Activated T-helper 2 cell treated with anti-CD3 and anti-CD28 coated beads, Interferon-gamma antibody, Interleukin-2, Interleukin-4, amounts not matched to agents 10 μg/mL and 5 μg/mL and 100 μg/mL, durations not matched to agents 14 hours and 24 hours and 36 hours (primary cell): ENCODE measurements at places on chromosomes 3 and 15.

GRCh38 chr3:124887177-124887931 lies at the start of gene ITGB5:
TSS of gene ITGB5 (minus strand) at chr3:124887365. CDS start at chr3:124887000, 365 bp downstream.
- no peak for DNase-seq

GRCh38 chr3:172148702-172149565 lies 109.6 kb downstream of the FNDC3B start:
- no peak for DNase-seq

DNA sequence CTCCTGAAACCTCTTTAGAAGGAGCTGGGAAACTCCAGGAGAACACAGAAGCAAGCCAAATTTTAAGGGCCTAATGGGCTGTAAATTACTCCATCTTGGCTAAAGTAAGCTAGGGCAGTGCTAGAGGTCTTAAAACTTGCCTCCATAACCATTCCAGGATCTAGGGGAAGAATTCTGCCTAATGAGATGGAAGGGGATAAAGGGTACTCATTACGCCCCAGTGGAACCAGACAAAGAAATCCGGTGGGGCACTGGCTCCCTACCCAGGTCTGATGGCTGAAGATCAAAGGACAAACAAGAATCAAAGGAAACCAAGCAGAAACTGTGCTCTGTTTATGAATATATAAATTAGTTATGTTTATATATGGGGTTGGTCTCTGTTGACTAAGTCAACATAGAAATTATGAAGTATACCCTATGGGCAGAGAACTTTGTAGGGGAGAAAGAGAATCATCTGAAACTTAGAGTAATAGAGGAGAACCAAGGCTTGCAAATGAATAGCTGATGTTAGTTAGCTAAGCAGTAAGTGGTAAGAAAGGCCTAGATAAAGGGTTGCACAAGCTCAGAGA lies 57.8 kb downstream of the NCEH1 start:
- no peak for DNase-seq

- DNase-seq, result no peak
These were observed 929.0 kb downstream of the MCTP2 start for GRCh38 chr15:95160316-95160715.

DNA sequence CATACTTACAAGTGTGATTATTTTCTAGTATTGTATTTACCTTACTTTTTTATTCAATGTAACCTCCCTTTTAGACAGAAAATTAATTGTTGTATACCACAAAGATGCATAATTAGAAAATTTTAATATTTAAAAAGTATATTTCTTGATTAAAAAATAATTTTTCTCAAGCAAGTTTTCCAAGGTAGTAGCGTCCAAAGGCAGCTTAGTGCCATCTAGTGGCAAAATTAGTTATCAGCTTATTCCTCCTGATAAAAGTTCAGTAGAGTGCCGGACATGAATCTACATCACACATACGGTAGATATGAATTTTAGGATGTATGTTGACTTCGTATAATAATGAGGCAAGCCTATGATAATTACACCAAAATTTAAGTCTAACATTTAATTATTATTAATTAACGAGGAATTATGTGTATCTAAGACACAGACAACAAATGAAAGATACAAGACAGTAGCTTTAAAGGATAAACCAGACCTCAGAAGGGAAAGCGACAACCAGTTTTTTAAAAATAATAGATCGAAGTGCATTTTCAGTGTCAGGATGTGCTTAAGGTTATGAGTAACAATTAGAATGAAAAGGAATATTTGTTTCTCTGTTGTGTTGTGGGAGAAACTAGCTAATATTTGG lies 405.9 kb downstream of the ROBO1 start:
- no peak for DNase-seq

DNA sequence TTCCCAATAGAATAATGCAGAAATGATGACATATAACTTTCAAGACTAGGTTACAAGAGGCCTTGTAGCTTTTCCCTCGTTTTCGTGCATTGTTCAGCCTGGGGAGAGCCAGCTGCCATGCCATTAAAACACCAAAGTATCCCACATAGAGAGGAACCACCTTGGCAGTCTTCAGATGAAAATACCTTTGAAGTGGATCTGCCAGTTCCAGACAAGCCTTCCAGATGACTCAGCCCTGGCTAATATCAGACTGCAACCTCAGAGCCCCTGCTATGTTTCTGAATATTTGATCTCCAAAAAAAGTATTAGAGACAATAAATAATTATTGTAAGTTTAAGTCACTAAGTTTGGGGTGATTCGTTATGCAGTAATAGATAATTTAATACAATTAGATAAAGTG lies 294.3 kb upstream of the GBE1 start:
- DNase-seq, result no peak

DNA sequence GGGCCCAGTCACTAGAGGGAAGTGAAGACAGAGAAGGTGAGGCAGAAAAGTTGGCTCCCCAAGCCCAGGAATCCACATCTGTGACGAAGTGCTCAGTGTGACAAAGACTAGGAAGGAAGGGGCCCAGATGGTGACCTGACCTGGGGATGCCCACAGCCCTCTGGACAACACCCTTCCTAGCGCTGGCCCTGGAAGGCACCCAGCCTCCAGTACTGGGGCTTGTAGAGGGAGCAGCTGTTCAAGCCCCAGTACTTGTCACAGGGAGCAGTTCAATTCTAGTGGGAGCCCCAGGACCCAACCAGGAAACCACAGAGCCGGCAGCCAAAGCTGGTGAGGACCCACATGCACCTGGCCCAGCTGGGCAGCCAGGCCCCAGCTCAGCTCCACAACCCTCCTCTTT lies 190.8 kb downstream of the XXYLT1 start:
- DNase-seq, result no peak

DNA sequence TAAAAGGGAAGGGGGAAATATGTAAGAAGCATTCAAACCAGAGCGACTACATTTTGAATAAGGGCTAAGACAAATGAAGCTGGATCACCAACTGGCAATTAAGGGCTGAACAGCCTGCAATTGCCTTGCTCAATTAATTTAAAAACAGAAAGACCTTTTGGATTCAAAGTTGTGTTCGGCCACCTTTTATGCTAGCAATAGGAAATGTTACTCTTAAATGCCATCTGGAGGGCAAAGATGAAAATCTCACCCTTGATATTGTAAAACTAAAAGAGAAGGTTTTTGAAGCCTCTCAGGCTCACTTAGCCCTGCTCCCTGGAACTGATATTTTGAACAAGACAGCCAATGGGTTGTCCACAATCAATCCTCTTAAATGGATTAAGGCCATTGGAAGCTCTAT lies 44.2 kb downstream of the ACAD9 start:
- DNase-seq, result no peak

- no peak for DNase-seq
These were observed 89.2 kb upstream of the RORA start for GRCh38 chr15:61318301-61318700.

DNA sequence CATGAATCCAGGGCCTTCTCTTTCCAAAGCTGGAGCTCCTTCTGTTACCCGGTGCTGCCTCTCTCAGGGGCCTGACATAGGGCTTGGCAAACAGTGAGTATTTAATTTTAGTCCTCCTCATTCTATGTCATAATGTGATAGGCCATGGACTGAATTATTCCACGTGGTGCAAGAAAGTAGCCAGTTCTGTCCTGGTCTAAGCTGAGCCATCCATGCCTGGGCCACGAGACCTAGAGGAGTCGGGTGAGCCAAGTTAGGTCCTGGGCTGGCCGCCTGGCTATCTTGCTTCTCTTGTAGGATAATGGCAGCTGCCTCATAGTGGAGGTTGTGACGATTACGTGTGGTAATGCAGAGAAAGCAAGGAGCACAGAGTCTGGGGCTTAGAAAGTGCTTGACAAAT lies 170.6 kb downstream of the FAM43A start:
- DNase-seq, result no peak

- DNase-seq, result no peak
These were observed 61.4 kb downstream of the GOLIM4 start for GRCh38 chr3:168034152-168034928.

DNA sequence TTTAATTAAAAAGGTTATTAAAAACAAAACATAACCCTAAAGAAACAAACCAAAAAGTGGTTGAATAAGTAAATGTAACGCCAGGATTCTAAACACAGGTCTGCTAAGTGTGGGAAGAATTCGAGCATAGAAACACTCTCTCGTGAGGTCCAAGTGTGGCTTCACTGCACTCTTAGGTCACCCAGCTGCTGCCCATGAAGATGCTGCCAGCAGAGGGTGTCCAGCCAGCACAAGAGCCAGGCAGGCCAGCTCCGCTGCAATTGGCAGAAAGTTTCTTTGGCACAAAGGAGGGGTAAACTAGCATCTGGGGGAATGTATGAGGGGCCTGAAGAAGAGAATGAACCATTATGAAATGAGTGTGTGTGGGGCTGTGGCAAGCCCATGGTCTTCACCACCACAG lies 215.7 kb upstream of the FEZF2 start:
- DNase-seq, result no peak

- DNase-seq, result no peak
These were observed 1026.6 kb downstream of the ROBO1 start for GRCh38 chr3:78741066-78741645.

- DNase-seq, result no peak
These were observed 37.3 kb downstream of the LMCD1 start for GRCh38 chr3:8538913-8539312.

GRCh38 chr3:158105119-158105709 lies 1.0 kb downstream of the SHOX2 start:
- DNase-seq, result no peak

DNA sequence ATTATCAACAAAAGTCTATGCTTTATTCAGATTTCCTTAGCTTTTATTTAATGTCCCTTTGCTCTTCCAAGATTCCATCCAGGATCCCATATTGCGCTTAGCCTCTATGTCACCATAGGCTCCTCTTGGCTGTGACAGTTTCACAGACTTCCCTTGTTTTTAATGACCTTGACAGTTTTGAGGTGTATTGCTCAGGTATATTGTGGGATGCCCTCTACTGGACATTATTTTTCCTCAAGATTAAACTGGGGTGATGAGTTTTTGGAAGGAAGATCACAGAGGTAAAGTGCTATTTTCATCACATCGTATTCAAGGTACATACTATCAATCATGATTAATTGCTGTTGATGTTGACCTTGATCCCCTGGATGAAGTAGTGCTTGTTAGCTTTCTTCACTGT lies 99.1 kb upstream of the SMAD3 start:
- DNase-seq, result no peak

- DNase-seq, result no peak
These were observed 49.1 kb upstream of the LIMD1 start for GRCh38 chr3:45545476-45545875.

DNA sequence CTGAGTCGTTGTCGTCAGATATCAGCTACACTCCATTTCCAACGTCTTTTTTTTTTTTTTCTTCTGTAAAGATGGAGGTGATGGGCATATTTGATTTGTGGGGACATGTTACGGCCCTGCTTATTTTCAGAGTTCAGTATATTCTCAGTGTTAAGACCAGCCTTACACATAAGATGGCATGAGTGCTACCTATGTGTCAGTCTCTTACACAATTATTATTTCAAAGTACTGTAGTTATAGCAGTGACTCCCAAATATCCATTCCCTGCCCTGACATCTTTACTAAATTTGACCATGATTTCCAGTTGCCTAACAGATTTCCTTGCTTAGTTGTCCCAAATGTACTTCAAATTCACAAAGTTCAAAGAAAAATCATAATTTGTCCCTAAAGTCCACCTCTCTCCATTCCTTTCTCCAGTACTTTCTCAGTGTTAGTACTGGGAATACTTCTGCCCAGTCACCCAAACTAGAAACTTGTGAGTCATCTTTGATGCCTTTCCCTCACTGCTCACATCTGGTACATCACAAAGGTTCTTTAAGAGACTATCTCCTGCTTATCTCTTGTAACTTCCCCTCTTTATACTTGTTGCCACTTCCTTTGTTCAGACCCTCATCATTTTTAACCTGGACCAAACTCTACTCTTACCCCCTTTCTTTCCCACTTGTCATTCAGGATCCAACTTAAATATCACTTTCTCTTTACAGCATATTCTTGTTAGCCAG lies 67.0 kb downstream of the ZNF609 start:
- DNase-seq, result no peak

DNA sequence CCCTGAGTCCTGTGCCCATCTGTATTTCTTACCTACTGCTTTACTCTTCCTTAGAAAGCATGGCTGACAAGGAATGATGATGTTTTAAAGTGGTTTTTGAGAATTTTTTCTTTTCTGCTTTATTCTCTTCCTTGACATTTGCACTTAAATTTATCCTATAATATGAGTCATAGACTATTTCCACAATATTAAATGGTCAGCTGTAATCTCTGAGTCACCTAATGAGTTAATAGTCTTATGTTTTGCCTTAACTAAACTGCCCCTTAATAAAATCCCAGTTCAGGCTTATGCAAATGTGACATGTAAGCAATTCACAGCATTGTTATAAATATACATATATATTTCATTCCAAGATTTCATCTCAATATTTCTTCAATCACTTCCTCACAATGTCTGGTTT lies 23.8 kb downstream of the MEIS2 start:
- no peak for DNase-seq

GRCh38 chr3:107525644-107526305 lies 3.0 kb downstream of the BBX start:
- DNase-seq, result no peak
